ENCODE measurements at places on chromosomes 16 and 17.

- DNase-seq = no peak
Measured at GRCh38 chr16:87441886-87442580, 49.9 kb downstream of the MAP1LC3B start.

DNA sequence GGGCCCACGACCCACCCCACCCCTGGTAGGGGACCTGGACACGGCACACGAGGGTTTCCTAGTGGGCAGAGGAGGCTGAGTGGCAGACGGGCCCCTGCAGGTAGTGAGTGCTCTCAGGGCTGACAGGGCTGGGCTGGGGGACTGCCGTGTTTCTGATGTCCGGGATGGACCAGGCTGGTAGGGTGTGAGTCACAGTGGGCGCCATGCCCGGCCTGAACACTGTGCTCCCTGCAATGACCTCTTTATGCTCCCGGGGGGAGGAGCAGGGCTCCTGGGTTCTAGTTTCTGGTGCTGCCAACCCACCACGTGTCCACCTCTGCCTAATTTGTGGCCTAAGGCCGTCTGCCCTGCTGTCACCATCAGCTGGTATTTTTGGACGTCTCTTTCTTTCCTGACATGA lies 26.3 kb downstream of the ARHGAP23 start:
- DNase-seq = peak; percentile 53

GRCh38 chr17:59893676-59894100 lies 767 bp downstream of the RPS6KB1 start:
- peak; percentile 71 for DNase-seq

DNA sequence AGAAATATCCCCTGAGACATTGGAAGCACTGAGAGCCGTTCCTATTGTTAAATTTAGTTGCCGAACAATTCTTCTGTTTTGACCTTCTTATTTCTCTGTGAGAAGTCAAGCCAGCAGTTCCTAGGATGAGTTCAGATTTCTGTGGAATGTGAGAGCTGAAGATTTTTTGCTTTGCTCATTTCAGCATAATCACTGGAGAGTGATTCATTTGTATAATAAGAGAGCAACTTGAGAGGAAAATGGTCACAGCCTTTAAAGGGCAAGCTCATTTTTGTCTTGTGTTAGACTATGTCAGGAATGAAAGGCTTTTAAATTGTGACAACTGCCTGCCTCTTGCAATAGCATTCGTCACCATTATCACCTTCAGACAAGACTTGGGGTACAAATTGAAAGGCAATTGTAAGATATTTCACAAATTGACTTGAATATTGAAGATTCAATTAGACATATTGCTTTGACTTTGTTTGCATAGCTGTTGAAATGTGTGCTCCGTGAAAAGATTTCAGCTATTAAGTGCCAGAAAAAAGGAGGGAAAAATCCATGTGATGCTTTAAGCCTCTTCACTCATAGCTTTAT lies 900.0 kb upstream of the GOT2 start:
- DNase-seq = no peak

- no peak for DNase-seq
Measured at GRCh38 chr16:8391257-8391656, 199.1 kb downstream of the TMEM114 start.

DNA sequence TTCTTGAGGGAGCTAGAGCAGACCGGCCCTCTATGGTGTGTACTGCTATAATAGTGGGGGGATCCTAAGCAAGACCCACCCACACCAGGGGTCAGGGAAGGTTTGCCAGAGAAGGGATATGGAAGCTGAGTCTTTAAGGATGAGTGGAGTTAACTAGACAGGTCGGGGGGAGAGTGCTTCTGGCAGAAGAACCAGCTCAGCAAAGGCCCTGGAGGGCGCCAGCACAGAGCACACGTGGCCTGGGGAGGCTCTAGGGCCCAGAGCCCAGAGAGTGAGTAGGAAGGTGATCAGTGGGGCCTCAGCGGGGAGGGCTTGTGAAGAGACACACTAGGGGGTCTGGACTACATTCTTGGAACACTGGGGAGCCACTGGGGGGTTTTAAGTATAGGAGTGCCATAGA lies 21.1 kb downstream of the NGFR start:
- DNase-seq = no peak

DNA sequence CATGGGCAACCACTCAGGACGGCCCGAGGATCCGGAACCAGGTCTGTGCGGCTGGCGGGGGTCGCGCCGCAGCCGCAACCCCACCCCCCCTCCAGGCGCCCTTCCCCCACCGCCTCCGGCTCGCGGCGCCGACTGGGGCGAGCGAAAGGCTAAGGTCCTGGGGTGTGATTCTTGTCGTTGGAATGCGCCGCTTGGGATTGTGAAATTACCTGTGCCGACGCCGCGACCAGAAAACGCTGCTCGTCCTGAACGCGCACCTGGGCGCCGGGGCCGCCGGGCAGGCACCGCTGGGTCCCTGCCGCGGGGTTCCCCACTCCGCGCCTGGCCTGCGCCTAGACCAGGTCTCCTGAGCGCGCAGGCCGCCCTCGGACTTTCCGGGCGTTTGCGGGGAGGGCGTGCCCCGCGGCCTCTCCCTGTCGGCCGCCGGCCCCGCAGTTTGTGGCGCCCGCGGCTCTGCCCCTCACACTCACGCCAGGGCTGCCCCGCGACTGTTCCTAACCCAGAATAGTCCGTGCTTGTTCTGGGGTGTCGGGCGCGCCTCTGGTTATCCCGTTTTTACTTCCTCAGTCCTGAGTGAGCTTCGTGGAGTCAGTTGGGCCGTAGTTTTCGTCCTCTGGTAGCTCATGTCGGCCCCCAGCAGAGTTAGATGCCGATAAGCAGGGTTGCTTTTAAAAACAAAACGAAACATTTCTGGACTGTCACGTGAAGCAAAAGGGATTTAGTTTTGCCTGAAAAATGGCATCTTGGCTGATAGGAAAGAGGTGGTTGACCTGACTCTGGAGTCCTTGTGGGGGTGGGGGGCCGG lies 147.2 kb downstream of the SPECC1 start:
- DNase-seq = peak; percentile 15

DNA sequence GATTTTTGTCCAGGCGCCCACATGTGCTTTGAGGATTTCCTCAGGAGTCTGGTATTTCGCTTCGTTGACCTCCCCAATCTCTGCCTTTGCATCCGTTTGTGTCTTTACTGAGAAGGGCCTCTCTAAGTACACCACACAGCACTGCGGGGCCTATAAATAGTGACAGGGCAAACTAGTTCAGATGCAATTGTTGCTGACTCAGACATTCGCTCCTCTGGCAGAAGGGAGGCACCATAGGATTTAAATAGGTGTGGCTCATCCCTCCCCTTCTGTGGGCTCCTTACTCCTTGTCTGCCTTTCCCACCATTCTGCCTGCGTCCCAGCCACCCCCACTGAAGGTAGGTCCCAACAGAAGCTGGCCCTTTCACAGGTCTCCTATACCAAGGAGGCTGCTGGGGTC lies 192.3 kb downstream of the SHISA9 start:
- no peak for DNase-seq

DNA sequence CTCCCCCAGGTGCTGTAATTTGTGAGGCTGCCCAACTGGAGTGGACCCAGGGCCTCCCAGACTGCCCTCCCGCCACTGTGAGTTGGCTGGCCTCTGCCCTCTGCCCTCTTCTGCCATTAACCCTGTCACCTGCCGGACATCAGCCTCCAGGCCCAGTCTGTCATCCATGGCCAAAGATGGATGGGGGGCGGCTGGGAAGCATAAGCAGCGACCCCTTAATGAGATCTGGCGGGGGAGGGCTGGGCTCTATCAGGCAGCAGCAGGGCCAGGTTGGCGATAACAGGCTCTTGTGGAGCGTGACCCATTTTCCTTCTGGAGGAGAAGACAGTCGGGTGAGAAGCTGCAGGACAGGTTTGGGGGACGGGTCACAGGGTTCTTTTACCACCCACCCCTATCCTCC lies 25.3 kb downstream of the CDK5RAP3 start:
- DNase-seq = no peak

DNA sequence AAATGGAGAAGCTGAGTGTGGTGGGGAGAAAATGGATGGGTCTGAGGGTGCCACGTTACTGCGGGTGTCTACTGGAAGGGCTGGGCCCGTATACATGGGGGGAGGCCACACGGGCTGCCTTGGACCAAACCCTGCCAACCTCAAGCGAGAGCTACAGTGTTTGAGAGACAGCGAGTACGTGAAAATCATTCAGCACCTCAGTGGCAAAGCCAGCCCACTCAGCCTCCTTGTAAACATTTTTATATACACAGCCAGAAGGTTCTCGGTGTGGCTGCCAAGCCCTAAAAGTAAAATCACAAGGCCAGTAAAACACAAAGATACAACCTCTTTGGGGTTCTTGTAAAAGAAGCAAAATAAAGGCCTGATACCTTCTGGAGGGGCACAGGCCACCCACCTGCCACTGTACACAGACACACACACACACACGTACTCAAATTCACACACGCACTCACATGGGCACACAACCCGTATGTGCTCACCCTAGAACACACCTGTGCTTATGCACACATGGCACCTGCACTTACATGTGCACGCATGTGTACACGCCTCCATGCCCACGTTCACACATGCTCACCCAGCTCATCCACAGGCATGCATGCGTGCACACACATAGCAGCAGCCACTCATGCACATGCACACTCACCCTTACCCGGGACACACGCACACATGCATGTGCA lies 102.8 kb downstream of the GSG1L start:
- no peak for DNase-seq

DNA sequence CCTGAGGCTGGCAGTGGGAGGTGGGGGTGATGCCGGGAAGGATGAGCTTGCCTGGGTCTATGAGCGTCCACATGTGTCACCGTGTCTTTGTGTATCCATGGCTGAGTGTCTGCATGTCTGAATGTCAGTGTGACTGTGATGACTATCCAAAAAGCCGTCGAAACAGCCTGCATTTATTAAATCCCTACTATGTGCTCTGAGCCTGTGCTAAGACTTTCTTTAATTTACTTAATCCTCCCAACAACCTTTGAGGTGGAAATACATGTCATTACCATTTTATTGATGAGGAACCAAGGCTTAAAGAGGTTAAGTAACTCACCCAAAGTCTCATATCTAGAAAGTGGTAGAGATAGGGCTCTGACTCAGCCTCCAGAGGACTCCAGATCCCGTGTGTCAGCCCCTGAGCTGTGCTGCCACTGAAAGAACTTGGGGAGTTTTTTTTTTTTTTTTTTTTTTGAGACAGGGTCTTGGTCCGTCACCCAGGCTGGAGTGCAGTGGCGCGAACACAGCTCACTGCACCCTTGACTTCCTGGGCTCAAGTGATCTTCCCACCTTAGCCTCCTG lies 20.0 kb downstream of the ARHGAP23 start:
- no peak for DNase-seq

DNA sequence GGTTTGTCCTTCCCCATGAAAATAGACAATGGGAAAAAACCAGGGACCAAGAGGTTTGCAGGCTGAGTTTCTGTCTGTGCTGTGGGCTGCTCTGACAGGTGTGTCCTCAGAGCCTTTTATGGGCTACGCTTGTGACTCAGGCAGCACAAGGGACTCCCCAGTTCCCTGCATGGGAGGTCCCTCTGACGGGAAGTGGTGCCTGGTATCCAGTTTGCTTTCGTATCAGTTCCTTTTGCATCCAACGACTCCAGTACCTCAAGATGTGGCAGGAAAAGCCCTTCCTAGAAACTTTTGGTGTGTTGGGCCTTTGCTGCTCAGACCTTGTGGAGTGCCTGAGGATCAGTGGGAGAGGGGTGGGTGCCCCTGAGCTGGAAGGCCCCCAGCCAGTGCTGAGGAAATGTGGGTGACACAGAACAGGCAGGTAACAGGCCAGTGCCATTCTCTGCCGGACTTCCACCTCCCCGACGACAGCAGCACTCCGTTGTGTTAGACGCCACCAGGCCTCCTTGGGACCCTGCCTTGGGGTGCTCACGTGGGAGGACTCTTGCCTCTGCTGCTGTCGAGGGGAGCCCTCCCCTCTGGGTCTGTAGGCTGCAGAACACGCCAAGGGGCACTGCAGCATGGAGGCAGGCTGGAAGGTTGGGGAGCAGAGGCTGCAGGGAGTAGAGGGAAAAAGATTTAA lies 38.4 kb upstream of the IRF8 start:
- DNase-seq = no peak

DNA sequence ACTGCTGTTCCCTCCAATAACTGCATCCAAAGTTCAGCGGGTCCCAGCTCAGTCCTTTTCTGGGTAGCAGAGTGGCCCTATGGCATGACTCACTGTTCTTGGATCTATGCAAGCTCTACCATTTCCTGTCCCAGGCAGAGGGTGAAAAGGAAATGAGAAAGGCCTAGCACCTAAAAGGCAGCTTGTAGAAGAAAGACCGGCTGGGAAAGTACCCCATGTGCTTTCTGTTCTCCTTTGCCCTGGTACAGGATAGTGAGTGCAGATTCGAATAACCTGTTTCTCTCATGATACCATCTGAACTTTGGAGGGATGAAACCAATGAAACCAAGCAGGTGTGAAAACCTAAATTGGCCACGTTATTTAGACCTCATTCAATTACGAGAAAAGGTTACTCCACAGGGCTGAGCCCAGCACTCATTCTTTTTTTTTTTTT lies 12.7 kb upstream of the HASPIN start:
- DNase-seq = no peak

DNA sequence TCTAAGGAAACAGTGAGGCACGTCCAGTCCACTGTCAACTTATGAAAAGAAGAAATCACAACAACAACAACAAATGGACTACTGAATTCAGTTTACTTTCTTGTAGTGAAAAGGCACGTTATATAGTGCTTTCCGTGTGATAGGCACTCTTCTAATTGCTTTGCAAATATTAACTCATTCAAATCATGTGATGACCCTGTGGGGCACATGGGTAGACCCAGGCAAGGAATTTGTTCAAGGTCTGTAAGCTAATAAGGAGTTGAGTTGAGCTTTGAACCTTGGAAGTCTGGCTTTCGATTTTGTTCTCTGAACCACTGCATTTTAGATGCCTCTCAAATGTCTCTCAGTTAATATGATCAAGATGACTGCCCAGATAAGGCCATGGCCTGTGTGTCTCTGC lies 295.1 kb upstream of the RBFOX1 start:
- no peak for DNase-seq

DNA sequence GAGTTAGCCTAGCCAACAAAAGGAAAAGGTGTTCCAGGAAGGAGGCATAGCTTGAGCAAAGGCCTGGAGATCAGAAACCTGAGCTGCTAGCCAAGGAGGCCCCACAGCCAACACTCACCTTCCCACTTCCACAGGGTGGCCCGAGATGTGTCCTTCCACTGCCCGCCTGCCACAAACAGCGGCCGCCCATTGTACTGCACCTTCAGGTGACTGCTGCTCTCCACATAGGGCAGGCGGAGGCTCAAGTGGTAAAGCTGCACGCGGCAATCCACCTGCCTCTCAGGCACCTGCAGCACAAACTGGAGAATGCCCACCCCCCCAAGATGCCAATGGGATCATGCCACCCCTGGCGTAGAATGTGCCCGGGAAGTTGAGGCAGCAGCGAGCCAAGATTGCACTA lies 111.5 kb downstream of the RMI2 start:
- no peak for DNase-seq

DNA sequence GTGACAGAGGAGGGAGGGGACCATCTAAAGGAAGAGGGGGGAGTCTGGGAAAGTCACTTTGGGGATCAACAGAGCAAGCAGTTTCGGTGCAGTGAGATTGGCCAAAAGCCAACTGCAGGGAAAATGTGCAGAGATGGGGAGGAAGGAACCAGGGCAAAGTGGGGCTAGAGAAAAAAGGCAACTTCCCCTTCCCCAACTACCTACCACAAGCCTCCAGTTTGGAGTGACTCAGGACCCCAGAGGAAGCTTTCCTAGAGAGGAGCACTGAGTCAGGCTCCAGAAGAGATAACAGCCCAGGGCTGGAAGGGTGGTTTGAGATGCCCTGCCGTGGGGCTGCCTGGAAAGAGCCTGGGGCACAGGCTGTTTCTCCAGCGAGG lies 6.9 kb upstream of the CD300LD start:
- DNase-seq = no peak
